Mammary epithelial cell (primary cell): ENCODE measurements at places on chromosomes 3 and 15.

GRCh38 chr3:43074482-43074881 lies 31.4 kb downstream of the POMGNT2 start:
- DNase-seq, result no peak

DNA sequence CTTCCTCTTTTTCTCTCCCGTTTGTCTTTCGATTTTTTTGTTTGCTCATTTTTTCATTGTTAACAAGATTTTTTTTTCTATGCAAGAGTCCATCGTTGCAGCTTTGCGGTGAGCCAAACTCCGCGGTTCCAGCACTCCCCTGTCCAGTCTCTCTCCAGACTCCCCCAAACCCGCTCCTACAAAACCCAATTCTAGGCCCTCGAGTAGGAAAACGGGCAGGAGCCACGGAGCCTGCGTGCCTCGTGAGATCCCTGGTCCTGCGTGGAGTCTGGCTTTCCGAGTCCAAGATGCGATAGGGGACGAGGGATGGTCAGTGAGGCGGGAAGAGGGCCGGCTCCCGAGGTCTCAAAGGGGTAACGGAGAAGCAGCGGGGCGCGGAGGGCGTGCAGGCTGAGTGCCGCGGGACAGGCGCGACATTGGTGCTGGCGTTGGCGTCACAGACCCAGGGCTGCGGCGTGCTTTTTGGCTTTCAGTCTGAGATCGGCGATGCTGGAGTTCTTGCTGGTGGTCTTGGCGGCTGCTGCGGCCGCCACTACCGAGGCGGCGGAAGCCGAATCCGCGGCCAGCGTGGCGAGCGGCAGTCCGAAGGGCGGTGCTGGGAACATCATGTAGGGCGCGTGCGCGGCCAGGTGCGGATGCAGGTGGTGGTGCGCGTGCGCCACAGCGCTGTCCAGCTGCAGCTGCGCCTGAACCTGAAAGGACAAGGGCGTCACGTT lies 8.5 kb downstream of the SHOX2 start:
- DNase-seq, result peak; percentile 80

- no peak for DNase-seq
Measured at GRCh38 chr3:190083635-190084034, 37.1 kb downstream of the P3H2 start.

- DNase-seq, result peak; percentile 73
Measured at GRCh38 chr15:38217191-38217595, 35.4 kb upstream of the SPRED1 start.

DNA sequence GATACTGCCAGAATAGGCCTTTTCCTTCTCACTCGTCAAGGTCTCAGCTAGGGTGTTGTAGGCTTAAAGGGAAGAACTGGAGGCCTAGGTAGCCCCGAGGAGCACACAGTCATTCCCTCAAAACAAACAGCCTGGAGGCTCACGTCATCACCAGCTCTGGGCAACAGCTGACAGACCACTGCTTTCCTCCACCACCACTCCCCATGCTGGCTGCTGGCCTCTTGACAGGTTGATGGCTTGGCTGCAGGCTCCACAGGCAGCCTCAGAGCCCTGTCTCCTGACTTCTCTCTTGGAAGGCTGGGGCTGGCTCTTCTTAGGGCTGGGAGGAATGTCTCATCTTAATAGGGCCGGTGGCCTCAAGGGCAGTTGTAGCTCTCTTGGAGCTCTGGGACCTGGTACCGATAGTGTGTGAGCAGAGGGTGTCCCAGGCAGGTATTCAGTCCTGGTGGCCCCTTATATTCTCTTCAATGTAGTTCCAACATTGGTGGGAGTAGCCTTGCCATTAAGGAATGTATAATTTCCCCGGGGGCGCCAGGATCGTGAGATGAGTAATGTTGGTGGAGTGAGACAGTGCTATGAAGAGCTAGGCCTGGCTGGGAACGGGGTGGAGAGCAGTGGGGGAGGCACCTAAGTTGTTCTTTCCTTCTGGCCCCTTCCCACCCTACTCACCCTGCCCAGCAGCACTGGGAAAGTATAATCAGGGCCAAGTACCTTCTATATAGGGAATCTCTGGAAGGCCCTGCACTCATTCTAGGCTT lies 6.1 kb upstream of the AP2M1 start:
- DNase-seq, result no peak

DNA sequence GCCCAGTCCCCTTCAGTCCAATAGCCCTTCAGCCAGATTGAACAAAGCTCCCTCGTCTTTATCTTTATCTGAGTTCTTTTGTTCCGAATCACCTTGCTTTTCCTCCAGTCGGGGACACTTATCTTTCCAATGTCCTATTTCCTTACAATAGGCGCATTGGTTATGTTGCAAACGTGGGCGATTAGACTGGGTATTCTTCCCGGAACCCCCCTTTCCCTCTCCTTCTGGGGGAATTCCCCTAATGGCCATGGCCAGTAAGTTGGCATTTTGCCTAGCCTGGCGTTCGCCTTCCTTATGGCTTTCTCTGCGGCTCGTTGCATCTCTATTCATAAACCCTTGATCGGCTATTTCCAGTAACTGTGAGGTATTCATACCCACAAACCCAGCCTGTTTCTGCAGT lies 82.2 kb upstream of the VEPH1 start:
- no peak for DNase-seq

GRCh38 chr3:145087038-145087437 lies 1073.9 kb downstream of the PLOD2 start:
- DNase-seq, result no peak

- DNase-seq, result peak; percentile 16
Measured at GRCh38 chr3:195365371-195365770, 77.4 kb downstream of the ACAP2 start.

DNA sequence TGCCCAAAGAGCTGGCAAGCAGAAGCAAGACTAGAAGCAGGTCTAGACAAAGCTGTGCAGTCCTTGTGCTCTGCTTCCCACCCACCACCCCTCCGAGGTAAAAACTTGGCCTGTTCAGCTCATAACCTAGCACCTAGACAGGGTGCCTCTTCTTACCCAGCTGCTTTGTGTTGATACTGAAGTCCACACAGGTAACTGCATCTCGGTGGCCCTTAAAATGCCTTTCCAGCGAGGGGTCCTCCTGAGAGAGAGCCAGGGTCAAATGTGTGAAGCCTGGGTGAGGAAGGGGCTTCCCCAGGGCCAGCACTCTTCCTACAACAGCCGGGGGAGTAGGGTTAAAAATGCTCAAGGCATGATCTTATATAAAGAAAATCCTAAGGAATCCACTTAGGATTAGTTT lies 3.4 kb downstream of the POC1A start:
- no peak for DNase-seq

GRCh38 chr3:197181741-197182140 lies 116.7 kb downstream of the DLG1 start:
- no peak for DNase-seq
